ENCODE measurements at places on chromosomes 1 and 21.

- DNase-seq, result no peak
These were observed 191.9 kb upstream of the FMN2 start for GRCh38 chr1:239899747-239900146.

- DNase-seq, result no peak
These were observed 126.9 kb upstream of the DUSP10 start for GRCh38 chr1:221868593-221869303.

GRCh38 chr21:17523007-17523451, 10.2 kb downstream of the CXADR start:
- DNase-seq, result no peak

DNA sequence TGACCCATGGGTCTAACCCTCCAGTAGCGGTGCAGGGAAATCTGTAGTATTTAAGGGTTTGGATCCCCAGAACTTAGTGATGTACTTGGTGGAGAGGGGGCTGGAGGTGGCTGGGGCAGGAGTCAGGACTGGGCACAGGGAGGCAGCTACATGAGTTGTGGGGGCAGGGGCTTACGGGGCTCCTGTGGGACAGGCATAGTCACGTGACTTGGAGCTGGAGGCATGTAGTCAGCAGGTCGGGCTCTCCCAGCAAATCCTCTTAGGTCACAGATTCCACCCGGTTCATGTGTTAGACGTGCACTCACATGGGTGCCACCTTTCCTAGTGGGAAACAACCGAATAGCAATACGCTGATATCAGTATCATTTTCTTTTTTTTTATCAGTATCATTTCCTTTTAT, 112.1 kb downstream of the PCP4 start:
- no peak for DNase-seq
